ENCODE measurements at places on chromosomes 5 and 9.
A peak's percentile ranks its signal among the peaks of the same experiment; 100 is the strongest.

DNA sequence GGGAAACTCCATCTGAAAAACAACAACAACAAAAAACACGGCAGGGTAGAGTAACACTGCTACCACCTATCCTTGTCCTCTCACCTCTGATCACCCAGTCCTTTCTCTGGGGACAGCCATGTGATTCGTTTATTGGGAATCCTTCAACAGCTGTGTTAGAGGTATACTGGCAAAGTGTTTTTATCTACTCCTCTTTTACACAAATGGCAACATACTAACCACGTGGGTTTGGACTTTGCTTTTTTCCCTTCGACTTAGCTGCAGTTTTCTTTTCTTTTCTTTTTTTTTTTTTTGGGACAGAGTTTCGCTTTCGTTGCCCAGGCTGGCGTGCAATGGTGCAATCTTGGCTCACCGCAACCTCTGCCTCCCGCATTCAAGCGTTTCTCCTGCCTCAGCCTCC lies 11.2 kb upstream of the SET start:
- DNase-seq, result no peak

GRCh38 chr5:9297134-9297533 lies 248.7 kb downstream of the SEMA5A start:
- no peak for DNase-seq

DNA sequence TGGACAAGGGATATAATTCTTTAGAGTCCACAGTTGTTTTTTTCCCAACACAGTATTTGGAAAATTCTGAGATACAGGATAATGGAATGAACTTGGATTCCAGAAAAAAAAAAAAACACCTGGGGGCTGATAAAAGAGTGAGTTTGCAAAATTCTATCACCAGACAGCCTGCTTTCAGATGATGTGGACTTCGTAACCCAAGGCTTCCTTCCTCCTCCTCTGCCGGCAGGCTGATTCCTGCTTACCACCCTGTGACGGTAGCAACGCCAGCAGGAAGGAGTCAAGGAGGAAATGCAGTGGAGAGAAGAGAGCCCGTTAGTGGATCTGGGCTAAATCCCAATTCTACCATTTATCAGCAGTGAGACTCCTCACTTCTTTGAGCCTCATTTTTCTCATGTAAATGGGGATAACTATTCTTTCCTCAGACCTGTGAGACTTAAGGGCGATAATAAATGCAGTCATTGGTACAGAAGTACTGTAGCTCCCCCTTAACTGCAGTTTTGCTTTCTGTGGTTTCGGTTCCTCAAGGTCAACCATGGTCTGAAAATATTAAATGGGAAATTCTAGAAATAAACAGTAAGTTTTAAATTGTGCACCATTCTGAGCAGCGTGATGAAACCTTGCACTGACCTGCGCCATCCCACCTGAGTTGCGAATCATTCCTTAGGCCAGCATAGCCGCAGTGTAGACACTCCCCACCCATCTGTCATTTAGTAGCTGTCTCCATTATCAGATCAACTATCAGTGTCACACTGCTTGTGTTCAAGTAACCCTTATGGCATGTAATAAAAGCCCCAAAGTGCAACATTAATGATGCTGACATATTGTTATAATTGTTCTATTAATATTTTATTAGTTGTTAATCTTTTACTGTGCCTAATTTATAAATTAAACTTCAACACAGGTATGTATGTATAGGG lies 71.4 kb downstream of the DCP2 start:
- DNase-seq, result no peak

GRCh38 chr9:132234535-132234934 lies 72.7 kb downstream of the NTNG2 start:
- no peak for DNase-seq

DNA sequence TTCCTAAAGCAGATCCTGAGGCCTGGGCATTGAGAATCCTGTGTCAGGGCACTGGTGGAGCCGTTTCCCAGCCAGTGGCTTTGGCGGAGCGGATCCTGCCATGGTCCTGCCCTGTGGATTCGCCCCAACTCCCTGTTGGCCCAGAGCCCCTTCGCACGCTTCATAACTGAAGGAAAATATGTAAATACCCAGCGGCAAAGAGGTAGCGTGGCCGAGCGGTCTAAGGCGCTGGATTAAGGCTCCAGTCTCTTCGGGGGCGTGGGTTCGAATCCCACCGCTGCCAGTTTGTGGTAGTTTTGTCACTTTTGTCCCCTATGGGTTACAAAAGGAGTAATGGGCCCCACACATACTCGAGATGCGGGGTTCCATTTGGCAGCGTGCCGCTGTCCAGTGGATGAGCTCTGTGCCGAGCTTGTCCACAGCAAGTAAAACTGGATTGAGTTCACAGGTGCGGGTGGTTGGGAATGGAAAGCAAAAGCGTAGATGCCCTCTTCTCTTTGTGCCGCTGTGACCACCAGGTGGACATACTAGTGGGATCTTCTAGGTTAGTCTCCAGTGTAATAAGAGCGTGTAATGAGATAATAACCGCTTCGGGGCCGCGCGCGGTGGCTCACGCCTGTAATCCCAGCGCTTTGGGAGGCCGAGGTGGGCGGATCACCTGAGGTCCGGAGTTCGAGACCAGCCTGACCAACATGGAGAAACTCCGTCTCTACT lies 17.3 kb downstream of the TRIM7 start:
- DNase-seq, result no peak

DNA sequence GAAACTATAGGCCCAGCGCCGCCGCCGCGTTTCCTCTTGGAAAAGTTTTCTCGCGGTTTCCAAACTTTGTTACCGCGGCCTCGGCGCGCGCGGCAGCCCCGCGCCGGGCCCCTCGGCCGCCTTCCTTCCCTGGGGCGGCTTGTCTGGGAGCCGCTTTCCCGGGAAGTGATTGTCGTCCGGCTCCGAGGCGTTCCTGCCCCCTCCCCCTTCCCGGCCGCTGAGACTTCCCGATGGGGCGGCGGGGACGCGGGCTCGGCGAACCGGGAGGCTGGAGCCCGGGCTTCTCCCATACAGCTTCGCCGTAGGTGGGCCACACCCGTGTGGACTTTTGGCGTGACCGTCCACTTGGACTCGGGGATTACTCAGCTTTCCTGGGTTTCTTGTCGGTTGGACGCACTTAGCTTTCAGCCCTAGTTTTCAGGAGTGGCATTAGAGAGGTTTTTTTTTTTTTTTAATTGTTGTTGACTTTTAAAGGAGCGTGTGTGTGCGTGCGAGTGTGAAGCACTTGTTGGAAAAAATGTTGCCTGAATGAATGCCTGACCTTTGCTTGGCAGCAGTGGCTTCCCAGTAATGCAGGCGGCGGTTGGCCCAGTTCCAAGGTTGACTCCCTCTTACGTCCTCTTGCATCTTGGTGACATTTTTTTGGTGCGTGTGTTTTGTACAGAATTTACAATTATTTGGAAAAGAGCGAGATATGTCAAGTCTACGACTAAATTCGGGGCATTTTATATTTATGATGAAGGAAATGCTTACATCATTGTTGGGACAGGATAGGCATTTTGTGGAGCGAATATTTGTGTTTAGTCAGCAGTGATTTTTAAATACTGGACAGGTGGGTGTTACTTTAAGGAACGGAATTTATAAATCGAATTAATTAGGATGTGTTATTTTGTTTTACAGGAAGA lies 821 bp downstream of the CTNNA1 start:
- peak; percentile 23 for DNase-seq

GRCh38 chr9:93580654-93581380 lies 4.4 kb downstream of the PHF2 start:
- DNase-seq, result no peak

- no peak for DNase-seq
Observed at GRCh38 chr9:131096269-131097125, at the start of gene AIF1L. AIF1L (plus strand) TSS chr9:131096531; CDS start chr9:131096630, 99 bp downstream.

GRCh38 chr5:139605887-139606286 lies 42.3 kb upstream of the CXXC5 start:
- no peak for DNase-seq

- DNase-seq, result no peak
Observed at GRCh38 chr5:26282190-26282589, 756.2 kb downstream of the CDH9 start.

- no peak for DNase-seq
Observed at GRCh38 chr9:70549926-70550325, 135.5 kb upstream of the KLF9 start.

DNA sequence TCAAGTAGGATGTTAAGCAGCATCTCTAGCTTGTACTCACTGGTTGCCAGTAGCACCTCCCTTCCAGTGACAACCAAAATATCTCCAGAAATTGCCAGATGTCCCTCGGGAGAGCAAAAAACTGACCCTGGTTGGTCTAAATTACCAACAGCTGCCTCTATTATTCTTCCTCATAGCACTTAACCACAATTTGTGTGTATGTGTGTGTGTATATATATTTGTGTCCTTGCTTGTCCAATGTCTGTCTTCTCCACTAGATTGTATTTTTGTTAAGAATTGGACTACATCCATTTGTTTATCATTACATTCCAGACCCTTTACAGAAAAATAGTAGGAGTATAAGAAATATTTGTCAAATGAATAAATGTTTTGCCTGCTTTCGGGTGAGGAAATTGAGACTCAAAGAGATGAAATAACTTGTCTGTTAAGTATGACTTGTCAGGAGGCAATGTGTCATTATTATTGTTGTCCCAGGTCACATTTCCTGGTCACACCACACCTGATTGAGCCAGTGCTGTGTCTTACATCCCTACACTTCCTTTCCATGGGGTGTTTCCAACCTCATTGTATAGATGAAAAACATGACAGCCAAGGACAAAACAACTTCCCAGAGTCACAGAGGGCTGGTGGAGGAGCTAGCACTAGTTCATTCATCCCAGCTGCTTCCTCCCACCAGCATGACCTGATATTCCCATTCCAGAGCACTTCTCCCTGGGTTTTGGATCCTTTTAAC lies 11.4 kb upstream of the GRPEL2 start:
- no peak for DNase-seq
